ENCODE measurements at places on chromosomes 4 and X. TPM values are rescaled to one million over a fixed set of nuclear protein-coding genes. Genes with fewer than 3 reads are reported as not detected.
A peak's percentile ranks its signal among the peaks of the same experiment; 100 is the strongest.

TKTL2 gene
- total RNA-seq, result not detected

GAGE12J gene
- total RNA-seq, result not detected

GRCh38 chr4:52244103-52244775 lies 193.1 kb downstream of the SPATA18 start:
- peaks cover 7% of the 10 kb centered on the region for H3K4me1 ChIP-seq
- DNase-seq, result no peak
- no peak overlapping the region for H3K4me3 ChIP-seq
- H3K36me3 ChIP-seq, result no peaks in the 10 kb centered on the region
- no peak overlapping the region for H3K27ac ChIP-seq
- H3K27me3 ChIP-seq, result no peaks in the 10 kb centered on the region

SLC7A11 gene
- total RNA-seq, result 9.6 TPM

DNA sequence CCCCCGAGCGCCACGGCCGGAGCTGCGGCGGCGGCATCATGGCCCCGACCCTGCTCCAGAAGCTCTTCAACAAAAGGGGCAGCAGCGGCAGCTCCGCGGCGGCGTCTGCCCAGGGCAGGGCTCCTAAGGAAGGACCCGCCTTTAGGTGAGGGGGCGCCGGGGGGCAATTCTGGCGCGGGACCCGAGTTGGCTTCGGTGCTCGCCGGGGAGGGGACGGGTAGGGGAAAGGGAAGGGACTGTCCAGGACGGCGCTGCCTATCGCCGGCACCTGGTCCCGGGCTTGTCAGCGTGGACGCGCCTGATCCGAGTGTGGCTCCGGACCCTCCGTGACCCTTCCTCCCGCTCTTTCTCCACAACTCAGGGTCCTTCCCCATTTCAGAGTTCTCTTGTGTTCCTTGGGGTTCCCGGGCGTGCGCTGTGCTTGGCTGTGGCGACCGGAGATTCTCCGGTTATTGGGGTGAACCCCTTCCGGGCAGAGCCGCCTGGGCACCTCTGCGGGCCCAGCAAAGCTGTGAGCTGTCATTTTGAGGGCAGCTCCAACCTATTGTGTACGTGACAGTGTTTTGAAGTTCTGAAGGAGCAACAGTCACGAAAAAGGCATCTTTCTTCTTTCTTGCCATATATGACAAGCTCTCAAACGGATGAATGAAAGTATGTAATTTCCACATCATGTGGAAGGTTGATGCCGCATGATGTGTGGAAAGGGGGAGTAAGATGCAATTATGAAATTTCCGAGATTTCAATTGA lies 522 bp downstream of the FNIP2 start:
- no peak overlapping the region for H3K27ac ChIP-seq
- no peak for DNase-seq
- peaks cover 13% of the 10 kb centered on the region for H3K4me1 ChIP-seq
- H3K27me3 ChIP-seq, result peaks cover 36% of the 10 kb centered on the region

DNA sequence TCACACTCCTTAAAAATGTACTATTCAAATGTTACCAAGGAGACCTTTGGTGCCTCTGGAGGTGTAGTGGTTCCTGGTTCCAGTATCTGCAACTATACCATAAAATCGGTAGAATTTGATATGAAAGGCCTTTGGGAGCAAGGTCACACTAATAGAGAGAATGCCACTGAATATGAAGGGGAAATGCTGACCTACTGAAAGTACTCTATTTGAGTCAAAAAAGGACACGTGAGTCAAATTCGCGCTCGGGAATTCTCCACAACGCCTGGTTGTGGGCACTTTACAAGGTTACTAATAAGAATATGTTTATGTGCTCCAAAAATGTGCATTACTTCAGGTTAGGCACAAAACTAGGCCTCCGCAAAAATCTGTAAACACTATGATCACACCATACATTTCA lies 39.5 kb upstream of the RELL1 start:
- H3K36me3 ChIP-seq, result no peaks in the 10 kb centered on the region
- H3K27me3 ChIP-seq, result no peaks in the 10 kb centered on the region
- H3K4me3 ChIP-seq, result no peak overlapping the region
- H3K27ac ChIP-seq, result no peak overlapping the region

MAGEB2 gene
- total RNA-seq, result not detected

DNA sequence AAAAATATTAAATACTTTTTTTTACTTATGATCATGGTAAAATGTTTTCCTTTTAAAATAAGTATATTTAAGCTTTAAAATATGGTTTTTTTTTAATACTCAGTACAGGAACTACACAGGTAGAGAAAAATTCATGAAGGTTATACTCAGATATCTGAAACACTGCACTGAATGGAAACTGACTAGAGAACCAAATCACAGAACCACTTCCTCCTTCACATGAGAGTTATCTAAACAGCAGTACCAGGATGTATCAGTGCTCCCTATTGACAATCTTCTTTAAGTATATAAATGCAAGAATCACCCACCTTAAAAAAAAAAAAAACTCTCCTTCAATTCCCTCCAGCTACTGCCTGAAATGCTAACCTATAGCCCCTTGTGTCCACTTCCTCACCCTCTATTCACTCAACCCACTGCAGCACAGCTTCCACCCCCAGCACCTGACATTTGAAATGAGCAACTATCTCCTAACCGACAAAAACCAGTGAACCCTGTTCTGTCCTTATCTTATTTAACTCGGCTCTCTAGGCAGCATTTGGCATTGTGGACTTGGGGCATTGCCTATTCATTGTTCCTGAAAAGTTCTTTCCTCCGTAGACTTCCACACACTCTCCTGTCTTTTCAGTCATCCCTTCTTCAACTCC lies 9.1 kb downstream of the SLC7A3 start:
- H3K36me3 ChIP-seq, result no peaks in the 10 kb centered on the region
- H3K4me1 ChIP-seq, result no peaks in the 10 kb centered on the region
- H3K27ac ChIP-seq, result no peak overlapping the region
- H3K4me3 ChIP-seq, result no peak overlapping the region
- DNase-seq, result no peak

GPR50 gene
- 2.2 TPM for total RNA-seq

- no peaks in the 10 kb centered on the region for H3K4me1 ChIP-seq
- H3K27ac ChIP-seq, result no peak overlapping the region
- no peak for DNase-seq
- no peaks in the 10 kb centered on the region for H3K27me3 ChIP-seq
- H3K36me3 ChIP-seq, result no peaks in the 10 kb centered on the region
Observed at GRCh38 chrX:33923262-33923661, 208.9 kb downstream of the FAM47A start.

CXCL9 gene
- total RNA-seq, result not detected

GRCh38 chr4:159483782-159484741 lies 381.2 kb downstream of the RAPGEF2 start:
- no peak overlapping the region for H3K4me3 ChIP-seq
- no peaks in the 10 kb centered on the region for H3K36me3 ChIP-seq
- no peaks in the 10 kb centered on the region for H3K27me3 ChIP-seq

DNA sequence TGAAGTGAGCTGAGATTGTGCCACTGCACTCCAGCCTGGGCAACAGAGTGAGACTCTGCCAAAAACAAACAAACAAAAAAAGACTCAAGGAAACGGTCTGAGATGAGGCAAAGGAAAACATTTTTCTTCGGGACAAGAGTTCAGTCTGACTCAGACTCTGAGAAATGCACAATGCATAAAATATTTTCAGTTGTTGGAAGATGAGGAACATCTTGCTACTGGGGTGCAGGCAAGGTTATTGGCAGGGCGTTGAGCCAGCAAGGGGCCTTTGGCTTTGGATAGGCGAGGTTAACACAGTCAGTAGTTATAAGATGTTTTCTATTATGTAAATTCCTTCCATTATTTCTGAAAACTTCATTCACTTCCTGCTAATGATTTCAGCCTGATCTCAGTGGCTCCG lies 96.1 kb upstream of the VCX start:
- no peak for DNase-seq
- H3K27ac ChIP-seq, result no peak overlapping the region
- H3K4me3 ChIP-seq, result no peak overlapping the region
- H3K4me1 ChIP-seq, result no peaks in the 10 kb centered on the region
- no peaks in the 10 kb centered on the region for H3K36me3 ChIP-seq
- H3K27me3 ChIP-seq, result no peaks in the 10 kb centered on the region

CTAG1A gene
- total RNA-seq, result not detected

DNA sequence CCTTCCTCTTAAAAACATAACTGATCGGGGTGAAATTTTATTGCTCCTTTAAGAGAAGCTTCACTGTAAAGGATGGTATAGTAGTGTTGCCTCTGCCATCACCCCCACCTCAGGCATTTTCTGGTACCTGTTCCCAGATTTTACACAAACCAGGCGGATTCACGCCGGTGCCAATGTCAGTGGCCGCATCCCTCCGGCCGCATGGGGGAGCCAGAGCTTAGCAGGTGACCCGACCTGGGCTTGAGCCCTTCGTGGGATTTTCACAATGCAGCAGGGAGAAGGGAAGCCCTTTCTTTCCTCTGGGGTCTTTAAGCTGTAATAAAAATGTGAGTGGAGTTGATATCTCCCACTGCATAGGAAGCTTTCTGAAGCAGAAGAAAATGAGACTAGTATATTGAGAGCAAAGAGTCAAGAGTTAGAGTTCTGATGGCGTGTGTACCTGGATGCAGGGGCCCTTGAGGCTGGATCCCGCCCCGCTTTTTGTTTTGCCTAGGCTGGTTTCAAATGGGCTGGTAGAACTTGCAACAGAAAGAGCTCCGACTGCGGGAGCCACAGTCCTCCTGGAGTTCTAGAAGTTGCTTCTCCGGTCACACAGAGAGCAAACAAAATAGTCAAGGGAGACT lies 59.4 kb downstream of the POLR2B start:
- H3K4me1 ChIP-seq, result peaks cover 7% of the 10 kb centered on the region
- peak overlapping the region; percentile 34 for H3K4me3 ChIP-seq
- no peaks in the 10 kb centered on the region for H3K27me3 ChIP-seq
- H3K36me3 ChIP-seq, result no peaks in the 10 kb centered on the region
- peak; percentile 82 for DNase-seq
- H3K27ac ChIP-seq, result no peak overlapping the region

DNA sequence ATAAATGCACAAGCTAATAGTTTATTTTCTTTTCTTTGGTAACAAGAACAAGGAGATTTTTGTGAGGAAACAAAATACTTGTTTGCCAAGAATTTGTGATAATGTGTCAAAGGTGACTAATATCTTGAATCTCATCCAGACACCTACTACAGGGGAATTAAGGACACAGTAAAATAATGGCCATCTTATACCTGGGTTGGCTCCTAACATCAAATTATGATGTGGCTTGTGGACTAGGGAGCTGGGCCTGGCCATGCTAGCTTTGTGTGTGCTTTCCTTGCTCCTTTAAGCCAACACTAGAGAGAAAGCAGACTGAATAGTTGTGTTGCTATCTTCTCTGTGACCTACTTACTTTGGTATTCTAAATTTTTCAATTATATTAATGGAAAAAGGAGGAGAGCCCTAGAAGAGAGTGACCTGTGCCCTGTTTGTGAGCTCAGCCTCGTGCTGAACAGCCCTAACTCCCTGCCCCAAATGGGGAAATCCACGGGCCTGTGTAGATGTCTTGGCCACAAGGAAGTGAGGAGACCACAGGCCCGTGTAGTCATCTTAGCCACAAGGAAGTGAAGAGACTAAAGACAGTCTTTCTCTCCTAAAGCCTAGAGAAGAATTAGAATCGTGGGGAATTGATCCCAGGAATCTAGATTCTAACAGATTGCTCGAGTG lies 23.3 kb downstream of the ARHGAP24 start:
- no peak overlapping the region for H3K4me3 ChIP-seq

PRKG2 gene
- 2.3 TPM for total RNA-seq

- DNase-seq, result no peak
- no peaks in the 10 kb centered on the region for H3K27me3 ChIP-seq
- no peak overlapping the region for H3K4me3 ChIP-seq
Observed at GRCh38 chr4:153521999-153522801, 56.0 kb downstream of the TMEM131L start.

CCNA2 gene
- 197 TPM for total RNA-seq

GNRHR gene
- not detected for total RNA-seq

TBX22 gene
- 0.53 TPM for total RNA-seq

ITM2A gene
- total RNA-seq, result 2.2 TPM

MAGEE2 gene
- total RNA-seq, result not detected

GRCh38 chrX:136146614-136147314 lies 569 bp upstream of the FHL1 start:
- peaks cover 40% of the 10 kb centered on the region for H3K27me3 ChIP-seq
- no peak overlapping the region for H3K27ac ChIP-seq
- H3K36me3 ChIP-seq, result no peaks in the 10 kb centered on the region

- no peaks in the 10 kb centered on the region for H3K4me1 ChIP-seq
- no peaks in the 10 kb centered on the region for H3K27me3 ChIP-seq
Observed at GRCh38 chr4:77014256-77014655, 61.5 kb downstream of the CCNI start.

DNA sequence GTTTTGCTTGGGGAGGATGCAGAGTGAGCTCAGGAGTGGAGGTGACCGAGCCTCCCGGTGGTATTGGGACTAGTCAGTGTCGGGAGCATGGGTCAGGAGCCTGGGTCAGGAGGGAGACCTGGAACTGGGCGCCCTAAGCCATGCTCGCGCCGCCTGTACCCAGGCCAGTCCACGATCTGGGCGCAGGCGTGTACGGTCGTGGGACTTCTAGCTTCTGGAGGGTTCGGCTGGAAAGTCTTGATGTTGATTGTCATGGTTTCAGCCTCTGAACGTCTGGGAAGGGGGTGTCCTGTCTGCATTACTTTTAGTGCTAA lies 244 bp downstream of the EIF2S3 start:
- H3K36me3 ChIP-seq, result peaks cover 18% of the 10 kb centered on the region
- peak overlapping the region; percentile 98 for H3K27ac ChIP-seq
- no peak for DNase-seq
- no peaks in the 10 kb centered on the region for H3K27me3 ChIP-seq
- H3K4me1 ChIP-seq, result no peaks in the 10 kb centered on the region

KLHL2 gene
- 18.6 TPM for total RNA-seq

MAGEA11 gene
- total RNA-seq, result not detected

DNA sequence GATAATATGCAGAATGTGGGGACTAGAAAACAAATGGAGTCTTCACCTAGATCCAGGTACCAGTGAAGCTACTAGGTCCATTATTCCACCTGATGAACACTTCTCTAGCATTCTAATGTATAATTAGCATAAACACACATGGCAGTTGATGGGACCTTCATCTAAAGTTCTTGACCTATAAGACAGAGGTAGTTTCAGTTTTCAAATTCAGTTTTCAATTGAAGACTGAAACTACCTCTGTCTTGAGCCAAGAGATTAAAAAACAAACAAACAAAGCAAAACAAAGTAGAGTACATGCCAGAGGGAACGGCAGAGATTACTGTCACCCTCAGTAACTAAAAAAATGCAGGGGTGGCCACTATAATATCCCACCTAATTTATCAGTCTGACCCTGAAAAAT lies 199.9 kb upstream of the NEIL3 start:
- DNase-seq, result no peak
- no peak overlapping the region for H3K27ac ChIP-seq
- no peaks in the 10 kb centered on the region for H3K27me3 ChIP-seq
- no peak overlapping the region for H3K4me3 ChIP-seq
- H3K4me1 ChIP-seq, result no peaks in the 10 kb centered on the region

GRCh38 chrX:48703642-48704481 lies 7.3 kb downstream of the SUV39H1 start:
- DNase-seq, result no peak
- no peaks in the 10 kb centered on the region for H3K36me3 ChIP-seq
- H3K4me1 ChIP-seq, result peaks cover 4% of the 10 kb centered on the region

DNA sequence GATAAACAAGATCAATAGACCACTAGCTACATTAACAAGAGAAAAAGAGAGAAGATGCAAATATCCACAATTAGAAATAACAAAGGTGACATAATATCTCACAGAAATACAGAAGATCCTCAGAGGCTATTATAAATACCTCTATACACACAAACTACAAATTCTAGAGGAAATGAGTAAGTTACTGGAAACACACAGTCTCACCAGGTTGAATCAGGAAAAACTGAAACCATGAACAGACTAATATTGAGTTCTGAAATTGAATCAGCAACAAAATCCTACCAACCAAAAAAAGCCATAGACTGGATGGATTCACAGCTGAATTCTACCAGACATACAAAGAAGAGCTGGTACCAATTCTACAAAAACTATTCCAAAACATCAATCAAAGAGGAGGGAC lies 211.8 kb upstream of the CPEB2 start:
- H3K27me3 ChIP-seq, result no peaks in the 10 kb centered on the region
- no peaks in the 10 kb centered on the region for H3K36me3 ChIP-seq
- H3K4me3 ChIP-seq, result no peak overlapping the region
- DNase-seq, result no peak

All from neural progenitor cell (in vitro differentiated cells).